ENCODE measurements at places on chromosomes 1 and 21. TPM values are rescaled to one million over a fixed set of nuclear protein-coding genes. Genes with fewer than 3 reads are reported as not detected.

CITED4 gene
- 53.9 TPM for total RNA-seq

PCP4L1 gene
- total RNA-seq: not detected

PDE4B gene
- total RNA-seq: 15.6 TPM

ADAMTS1 gene
- total RNA-seq: 112 TPM

CR1L gene
- 1.0 TPM for total RNA-seq

USH2A gene
- under 0.01 TPM for total RNA-seq

TIAM1 gene
- total RNA-seq: 9.5 TPM

TNFRSF14 gene
- total RNA-seq: 94.6 TPM

PROK1 gene
- total RNA-seq: not detected

KIF14 gene
- total RNA-seq: 0.88 TPM

CKS1B gene
- 55.1 TPM for total RNA-seq

KCNT2 gene
- 6.8 TPM for total RNA-seq

ANKRD45 gene
- total RNA-seq: not detected

PAPPA2 gene
- total RNA-seq: 0.82 TPM

CFAP45 gene
- not detected for total RNA-seq

KLHDC8A gene
- total RNA-seq: not detected

CD247 gene
- 1.3 TPM for total RNA-seq

GCSAML gene
- 2.1 TPM for total RNA-seq

SLC26A9 gene
- total RNA-seq: not detected

NEGR1 gene
- total RNA-seq: 32.3 TPM

NIBAN1 gene
- 15.9 TPM for total RNA-seq

ERG gene
- total RNA-seq: 7.8 TPM

GBP6 gene
- total RNA-seq: not detected

LRIG2 gene
- 26.6 TPM for total RNA-seq

HLCS gene
- 24.3 TPM for total RNA-seq

BNIPL gene
- 0.16 TPM for total RNA-seq

COL11A1 gene
- total RNA-seq: 1.9 TPM

RAB7B gene
- 10.3 TPM for total RNA-seq

TMEM82 gene
- total RNA-seq: not detected

MGST3 gene
- 350 TPM for total RNA-seq

LMNA gene
- total RNA-seq: 349 TPM

NHLH1 gene
- 0.17 TPM for total RNA-seq

SEC16B gene
- total RNA-seq: 2.9 TPM

KLHDC9 gene
- total RNA-seq: 4.8 TPM

IGFN1 gene
- not detected for total RNA-seq

LY9 gene
- 5.1 TPM for total RNA-seq

SPRR2A gene
- not detected for total RNA-seq

SLC16A4 gene
- 5.1 TPM for total RNA-seq

GPR3 gene
- total RNA-seq: not detected

AMY1C gene
- not detected for total RNA-seq

RGS1 gene
- 2.6 TPM for total RNA-seq

GJA9 gene
- not detected for total RNA-seq

ITPKB gene
- total RNA-seq: 30.6 TPM

HES3 gene
- not detected for total RNA-seq

OR6N1 gene
- not detected for total RNA-seq

FCRL5 gene
- total RNA-seq: under 0.01 TPM

PALMD gene
- total RNA-seq: 250 TPM

DNAJC28 gene
- 2.7 TPM for total RNA-seq

LYPD8 gene
- total RNA-seq: not detected

Data from subcutaneous adipose tissue (tissue), 4 donors.